ENCODE measurements at places on chromosomes 2 and 18. TPM values are rescaled to one million over a fixed set of nuclear protein-coding genes. Genes with fewer than 3 reads are reported as not detected.

The TSPYL6 gene
- total RNA-seq = not detected

The L3MBTL4 gene
- 5.5 TPM for total RNA-seq

The C2orf78 gene
- not detected for total RNA-seq

The CNTNAP5 gene
- total RNA-seq = not detected

Data from liver (tissue), 10 donors.